ENCODE measurements at places on chromosomes 1 and 21.

DNA sequence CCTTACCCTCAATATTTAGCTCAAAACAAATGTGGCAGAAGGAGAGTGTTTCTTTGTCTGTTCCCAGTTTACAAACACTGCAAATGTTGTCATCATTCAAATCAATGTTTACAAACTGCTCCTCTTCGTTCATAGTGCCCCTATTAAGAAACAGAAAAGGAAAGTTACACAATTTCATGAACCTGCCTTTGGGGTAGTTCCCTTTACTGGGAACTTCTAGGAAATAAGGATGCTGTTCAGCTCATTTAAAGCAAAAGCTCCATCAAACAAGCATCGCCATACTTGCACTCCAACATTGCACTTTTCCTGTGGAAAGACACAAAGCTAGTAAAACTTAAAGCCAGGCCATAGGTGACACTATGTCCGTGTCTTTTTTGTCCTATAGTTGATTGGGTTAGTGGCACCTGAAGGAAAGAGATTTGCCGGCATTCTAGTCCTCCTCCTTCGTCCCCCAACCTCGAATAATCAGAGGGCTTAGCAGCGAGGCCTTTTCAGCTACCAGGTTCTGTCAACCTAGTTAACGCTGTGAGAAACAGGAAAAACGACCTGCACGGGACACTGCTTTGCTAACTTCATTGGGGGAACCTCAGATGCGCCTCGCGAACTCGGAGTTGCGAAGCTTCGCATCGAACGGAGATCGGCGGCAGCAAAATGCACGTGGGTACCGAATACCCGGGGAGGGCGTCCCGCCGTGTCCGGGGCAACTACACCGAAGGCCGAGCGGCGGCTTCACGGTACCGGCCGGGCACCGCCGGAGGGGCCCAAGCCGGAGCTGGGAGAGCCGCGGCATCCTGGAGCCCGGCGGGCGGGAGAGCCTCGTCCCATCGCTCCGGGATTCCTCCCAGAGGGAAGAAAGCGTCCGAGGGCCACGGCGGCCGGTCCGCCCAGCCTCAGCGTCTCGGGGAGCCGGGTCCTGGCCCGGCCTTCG is 706 bp downstream of the C21orf91 start:
- no peak for DNase-seq

- no peak for DNase-seq
Measured at GRCh38 chr1:107344836-107345235, 204.0 kb downstream of the NTNG1 start.

GRCh38 chr21:39189857-39190604 is 6.8 kb upstream of the PSMG1 start:
- no peak for DNase-seq

DNA sequence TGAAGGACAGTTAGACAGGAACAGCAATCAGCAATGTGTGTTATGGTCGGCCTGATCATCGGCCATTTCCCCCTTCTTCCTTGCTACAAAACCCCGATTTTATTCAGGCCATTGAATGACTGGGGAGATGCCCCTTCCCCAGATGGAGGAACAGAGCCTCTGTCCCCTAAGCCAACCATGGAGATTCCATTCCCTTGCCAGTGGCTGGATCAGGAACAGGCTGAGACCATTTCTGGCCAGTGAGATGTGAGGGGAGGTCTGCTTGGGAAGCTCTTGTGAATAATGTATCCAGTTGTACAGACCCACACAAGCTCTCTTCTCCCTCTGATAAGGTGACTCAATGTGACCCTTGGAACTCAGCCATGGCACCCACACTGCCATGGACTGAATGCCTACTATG is 7.7 kb downstream of the CSRP1 start:
- no peak for DNase-seq

DNA sequence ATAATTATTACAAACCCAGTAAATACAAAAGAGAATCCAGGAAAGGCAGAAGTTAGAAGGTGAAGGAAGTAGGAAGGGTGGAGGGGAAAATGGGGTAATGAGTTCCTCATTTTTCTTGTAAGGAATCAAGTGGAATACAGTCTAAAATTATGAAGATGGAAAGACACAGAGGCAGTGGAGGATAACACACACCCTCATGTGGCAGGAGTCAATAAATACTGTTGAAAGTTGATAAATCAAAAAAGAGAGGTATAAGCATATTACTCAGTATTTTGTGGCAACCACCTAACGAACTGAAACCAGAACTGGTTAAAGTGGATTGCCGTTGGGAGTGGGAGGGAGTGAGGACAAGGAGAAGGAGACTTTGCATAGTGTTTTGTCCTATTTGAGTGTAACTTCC is 78.6 kb upstream of the SLC44A3 start:
- no peak for DNase-seq

DNA sequence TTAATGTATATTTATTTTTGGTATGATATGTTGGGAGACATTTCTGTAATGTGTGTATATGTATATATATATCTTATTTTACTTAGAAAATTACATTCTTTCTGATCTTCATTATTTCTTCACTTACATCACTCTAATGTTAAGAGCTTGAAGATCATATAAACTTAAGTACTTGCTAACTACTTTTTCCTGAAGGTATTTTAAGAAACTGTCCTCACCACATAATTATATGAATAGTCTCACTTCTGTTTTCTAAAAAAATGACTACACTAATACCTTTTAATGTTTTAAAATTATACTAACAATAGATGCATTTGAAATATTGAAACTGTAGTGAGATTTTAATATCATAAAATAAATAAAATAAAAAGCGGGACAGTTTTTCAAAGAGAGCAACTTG is 377.1 kb downstream of the LRRIQ3 start:
- no peak for DNase-seq

- DNase-seq: no peak
Measured at GRCh38 chr1:8477166-8477982, 159.5 kb downstream of the SLC45A1 start.

DNA sequence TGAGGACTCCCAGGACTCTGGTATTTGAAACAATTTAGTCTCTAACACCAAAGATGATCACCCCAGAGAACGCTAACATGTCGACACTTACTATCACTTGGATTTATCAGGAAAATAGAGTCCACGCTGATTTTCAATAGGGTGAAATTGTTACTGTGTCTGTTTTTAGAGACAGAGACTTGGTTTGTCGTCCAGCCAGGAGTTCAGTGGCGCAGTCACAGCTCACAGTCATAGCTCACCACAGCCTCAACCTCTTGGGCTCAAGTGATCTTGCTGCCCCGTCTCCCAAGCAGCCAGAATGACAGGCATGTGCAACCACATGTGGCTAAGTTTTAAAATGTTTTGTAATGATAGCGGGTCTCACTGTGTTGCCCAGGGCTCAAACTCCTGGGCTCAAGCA is 5.3 kb downstream of the SSU72 start:
- no peak for DNase-seq
